CD4-positive, alpha-beta T cell treated with Interleukin-4 for 4 hours (primary cell): ENCODE measurements at places on chromosomes 5 and 9.

DNA sequence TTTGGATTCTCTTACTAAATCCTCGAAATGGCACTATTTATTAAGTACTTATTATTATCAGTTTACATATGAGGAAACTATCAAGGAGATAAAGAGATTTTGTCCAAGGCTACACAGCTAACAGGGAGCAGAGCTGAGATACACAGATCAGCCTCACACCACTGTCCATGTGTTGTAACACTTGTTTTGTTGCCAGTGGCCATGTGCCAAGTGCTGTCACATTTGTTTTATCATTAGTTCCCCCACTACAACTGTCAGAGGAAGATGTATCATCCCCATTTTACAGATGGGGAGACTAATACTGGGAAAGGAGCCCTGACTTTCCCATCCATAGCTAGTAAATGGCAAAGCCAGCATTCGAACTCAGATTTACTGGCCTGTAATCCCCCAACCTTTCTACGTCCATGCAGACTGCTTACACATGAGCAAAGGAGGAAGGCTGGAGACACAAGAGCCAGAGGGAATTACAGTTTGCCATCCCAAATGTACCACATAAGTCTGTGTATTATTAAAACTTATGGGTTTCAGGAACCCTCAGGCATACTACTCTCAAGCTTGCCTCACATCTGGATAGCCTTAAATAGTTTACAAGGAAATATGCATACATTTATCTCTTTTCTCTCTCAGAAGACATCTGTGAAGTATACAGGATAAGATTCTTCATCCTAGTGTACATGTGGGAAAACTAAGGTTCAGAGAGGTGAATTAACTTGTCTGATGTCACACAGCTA is 25.1 kb downstream of the PAPPA start:
- no peak for DNase-seq

DNA sequence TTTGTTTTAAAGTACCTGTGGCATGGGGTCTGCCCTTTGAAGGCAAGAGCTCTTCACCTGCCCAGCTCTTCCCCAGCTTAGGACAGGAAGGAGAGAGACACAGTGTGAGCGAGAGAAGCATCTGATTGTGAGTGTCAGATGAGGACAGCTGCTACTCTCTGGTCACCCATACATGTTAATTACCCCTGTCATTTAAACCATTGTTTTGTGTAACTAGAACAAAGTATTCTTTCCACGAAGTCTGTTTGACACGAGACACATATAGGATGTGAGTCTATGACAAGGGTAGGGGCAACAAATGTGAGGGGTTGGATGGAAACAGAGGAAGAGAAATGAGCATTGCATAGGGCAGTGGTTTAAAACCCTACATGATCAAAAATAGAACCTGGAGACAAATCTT is 3.0 kb upstream of the CD274 start:
- no peak for DNase-seq

DNA sequence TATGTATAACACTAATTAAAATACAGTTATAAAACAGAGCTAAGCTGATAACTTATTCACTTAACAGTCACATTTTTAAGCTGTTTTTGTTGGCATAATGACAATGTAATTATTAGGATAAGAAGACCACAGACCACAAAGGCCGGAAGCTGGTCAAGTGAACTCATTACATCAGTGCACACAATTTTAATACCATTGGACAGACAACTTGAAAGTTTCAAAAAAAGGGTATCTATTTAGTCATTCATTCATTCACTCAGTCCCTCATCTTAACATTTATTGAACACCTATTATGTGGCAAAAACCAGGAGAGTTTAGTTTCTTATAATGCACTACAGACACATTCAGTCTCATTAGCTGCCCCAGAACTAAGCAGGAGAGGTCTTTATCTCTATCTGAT is 11.6 kb downstream of the ERP44 start:
- DNase-seq = peak; percentile 52

DNA sequence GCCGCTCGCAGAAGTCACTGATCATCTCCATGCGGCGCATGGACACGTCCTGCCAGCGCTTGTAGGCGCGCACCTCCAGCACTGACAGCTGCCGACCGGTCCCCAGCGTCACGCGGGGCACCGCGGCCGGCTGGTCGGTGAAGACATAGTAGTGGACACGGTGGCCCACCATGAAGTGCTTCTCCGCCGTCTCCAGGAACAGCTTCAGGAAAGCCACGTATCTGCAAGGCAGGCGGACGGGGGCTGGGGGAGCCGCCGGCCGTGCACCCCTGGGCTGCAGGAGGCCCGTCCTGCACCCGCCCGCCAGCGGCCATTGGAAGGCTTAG is 18.9 kb downstream of the ABO start:
- DNase-seq = no peak

DNA sequence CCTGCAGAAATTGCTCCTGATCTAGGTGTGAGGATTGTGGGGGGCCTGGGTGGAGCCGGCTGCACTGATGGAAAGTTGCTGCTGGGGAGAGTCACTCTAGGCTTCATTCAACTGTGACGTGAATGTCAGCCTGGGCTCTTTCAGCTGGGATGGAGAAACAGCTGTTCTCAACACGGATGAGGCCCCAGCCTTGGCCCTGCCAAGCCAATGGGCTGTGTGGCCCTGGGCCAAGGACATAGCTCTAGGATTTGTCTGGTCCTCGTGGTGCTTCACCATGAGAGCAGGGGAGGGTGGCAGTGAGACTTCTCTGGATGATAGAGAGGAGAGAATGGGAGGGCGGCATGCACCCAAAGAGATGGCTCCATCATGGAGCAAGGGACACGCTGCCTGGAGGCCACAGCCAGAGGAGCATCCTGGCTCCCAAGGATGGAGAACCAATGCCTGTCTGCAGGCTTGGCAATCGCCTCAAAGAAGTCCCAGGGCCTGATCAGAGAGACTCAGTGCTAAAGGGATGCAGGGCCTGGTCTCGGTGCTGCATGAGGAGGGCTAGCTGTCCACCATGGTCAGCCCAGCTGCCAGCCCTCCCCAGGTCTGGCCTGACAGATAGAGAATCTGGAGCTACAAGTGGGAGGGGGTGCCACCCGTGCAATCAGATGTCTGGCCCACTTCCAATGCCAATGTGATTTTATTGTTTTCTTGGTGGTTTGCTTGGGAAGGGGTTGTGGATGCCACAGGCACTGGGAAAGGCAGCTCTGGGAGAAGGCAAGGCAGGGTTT is 141.0 kb downstream of the GADD45G start:
- DNase-seq = no peak

GRCh38 chr9:111149018-111149759 is 110.9 kb upstream of the LPAR1 start:
- DNase-seq = no peak

DNA sequence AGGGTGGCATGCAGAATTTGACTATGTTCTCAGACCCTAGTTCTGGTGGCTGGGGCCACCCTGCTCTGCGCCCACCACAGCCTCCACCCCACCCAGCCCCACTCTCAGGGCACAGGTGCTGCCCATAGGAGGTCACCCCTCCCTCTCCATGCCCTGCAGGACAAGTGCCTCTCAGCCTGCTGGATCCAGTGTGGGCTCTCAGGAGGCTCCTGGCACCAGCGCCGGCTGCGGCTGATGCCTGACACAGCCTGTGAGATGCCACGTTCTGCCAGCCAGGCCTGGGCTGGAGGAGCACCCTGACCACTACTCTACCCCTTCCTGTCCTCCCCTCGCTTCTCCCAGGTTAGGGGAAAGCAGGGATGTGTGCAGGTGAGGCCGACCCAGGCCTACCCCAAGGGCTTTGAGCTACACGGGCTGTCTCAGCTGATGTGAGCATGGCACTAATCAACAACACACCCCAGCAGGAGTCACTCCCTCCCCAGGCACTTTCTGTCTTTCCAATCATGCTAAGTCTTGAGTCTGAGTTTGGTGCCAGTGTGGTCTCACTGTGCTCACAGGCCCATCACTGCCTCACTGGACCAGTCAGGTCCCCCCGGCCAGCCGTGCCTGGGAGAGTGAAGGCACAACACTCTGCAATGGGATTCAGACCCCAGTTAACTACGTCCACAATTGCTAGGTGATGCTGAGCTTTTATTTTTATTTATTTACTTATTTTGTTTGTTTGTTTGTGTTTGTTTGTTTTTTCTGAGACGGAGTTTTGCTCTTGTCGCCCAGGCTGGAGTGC is 12.1 kb upstream of the BARX1 start:
- no peak for DNase-seq

GRCh38 chr5:77258652-77259051 is 48.2 kb downstream of the PDE8B start:
- no peak for DNase-seq

GRCh38 chr9:22158927-22159346 is 149.8 kb upstream of the CDKN2B start:
- no peak for DNase-seq

DNA sequence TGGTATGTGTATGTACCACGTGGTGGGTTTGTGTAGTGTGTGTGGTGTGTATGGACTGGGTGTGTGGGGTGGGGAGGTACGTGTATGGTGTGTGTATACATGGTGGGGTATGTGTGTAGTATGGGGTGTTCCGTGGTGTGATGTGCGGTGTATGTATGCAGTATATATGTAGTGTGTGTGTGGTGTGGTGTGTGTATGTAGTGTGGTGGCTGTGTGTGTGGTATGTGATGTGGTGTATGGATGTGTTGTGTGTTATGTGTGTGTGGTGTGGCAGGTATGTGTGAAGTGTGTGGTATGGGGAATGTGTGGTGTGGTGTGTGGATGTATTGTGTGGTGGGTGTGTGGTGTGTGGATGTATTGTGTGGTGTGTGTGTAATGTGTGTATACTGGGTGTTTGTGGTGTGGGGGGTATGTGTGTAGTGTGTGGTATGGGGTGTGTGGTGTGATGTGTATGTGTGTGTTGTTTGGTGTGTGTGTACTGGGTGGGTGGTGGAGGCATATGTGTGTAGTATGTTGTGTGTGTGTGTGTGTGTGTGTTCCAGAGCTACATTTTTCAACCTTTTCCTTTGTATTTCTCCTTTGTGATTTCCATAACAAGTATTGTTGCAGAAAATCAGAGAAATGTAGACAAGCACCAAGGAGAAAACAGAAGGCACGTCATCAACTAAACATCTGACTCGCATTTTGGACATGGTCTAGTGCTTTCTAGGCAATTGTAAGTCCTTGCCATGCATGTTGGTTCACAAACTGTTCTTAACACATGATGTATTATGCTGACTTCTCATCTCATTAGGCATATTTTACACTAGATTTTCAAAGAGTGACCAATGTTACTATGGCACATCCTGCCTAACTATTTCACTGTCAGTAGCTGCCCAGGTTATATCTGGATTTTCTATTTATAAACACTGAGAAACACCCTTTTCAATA is 13.2 kb downstream of the SEMA4D start:
- no peak for DNase-seq

- DNase-seq = no peak
These were observed 18.9 kb upstream of the PDCD6 start for GRCh38 chr5:252546-252945.

GRCh38 chr9:101567725-101568350 is 26.9 kb downstream of the PPP3R2 start:
- DNase-seq = no peak

GRCh38 chr5:154721481-154722058 is 33.6 kb upstream of the LARP1 start:
- DNase-seq = no peak

DNA sequence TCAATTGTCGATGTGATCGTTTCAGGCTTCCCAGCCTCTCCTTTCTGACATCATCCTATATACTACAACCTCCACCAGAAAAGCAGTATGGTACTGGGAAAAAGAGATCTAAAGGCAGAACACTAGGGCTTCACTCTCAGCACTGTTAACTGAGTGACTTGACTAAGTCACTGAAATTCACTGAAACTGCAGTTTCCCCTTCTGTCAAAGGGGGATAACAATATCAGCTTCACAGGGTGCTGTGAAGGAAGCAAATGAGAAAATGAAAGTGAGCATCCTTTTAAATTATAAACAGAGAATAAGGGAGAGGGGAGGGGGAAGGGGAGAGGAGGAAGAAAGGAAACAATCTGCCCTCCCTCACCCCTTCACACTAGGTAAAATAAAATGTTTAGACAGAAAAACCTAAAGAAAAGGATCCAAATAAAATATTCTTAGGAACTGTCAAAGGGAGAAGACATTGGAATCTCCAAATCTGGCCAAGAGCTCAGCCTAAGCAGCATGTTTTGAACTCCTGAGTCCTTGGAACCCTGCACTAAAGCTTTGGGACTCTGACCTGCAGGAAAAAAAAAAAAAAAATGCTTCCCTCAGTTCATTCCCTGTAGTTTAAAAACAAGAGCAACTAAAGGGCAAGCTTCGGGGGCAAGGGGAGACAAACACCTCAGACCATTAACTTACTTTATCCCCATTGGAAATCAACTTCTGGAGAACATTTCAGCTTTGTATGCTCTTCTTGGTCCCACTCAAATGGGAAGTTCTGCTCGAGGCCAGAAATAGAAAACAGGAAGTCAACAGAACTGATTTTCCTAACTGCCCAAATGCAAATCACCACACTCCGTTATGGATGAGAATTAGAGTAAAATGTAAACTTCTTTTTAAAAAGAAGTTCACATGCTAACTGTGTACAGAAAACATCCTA is 178.3 kb downstream of the DEPDC1B start:
- DNase-seq = peak; percentile 10

DNA sequence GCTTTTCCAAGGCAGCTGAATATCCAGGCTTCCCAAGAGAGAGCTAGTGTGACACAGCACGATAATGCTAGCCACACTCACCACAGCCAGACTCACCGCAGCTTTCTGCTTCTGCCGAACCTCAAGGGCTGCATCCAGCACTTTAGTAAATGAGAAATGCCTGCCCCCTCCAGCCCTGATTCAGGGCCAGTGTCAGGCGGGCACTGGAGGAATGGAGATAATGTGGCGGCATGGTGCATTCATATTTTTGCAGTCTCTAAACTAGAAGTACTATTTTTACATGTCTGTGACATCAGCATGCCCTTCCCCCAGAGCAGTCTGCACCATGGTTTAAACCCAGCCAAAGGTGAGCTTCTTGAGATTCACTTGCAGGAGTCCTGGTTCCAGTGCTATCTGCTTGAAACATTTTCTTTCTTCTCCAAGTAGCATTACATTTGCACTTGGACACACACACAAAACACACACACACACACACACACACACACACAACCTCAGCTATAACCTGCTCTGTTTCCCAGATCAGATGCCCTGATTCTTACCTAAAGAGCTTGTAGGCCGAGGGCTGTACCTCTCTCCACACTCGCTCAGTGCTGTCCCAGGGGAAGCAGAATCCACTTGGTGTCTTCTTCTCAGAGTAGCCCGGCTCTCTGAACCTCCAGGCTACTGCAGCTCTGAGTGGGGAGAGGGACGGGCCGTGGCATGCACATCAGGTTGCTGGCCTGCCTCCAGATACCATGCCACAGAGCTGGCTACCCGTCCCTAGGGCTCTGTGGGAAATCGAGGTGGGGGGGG is at the start of gene FGF1:
Gene FGF1, minus strand, starts transcription at position 673 of the 792 bp plus-strand sequence. CDS start 71,963 bp downstream, outside the sequence.
- no peak for DNase-seq

DNA sequence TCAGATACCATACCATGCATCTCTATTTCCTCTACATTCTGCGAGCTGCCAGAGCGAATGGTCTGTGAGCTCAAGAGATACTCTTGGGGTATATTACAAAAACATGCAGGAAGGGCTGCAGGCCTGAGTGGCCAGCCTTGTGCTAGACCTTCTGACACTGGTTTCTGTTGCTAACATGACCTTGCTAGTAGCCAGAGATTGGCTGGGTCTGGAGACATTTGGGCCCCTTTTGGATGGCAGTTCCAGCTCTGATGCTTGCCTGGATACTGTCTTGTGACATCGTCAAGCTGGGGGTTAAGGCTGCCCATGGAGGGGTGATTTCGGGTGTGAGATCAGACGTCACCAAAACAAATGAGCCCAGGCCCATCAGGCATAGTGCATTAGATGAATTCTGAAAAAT is 56.1 kb upstream of the FSTL4 start:
- no peak for DNase-seq

GRCh38 chr9:125972012-125972729 is 225.0 kb downstream of the PBX3 start:
- no peak for DNase-seq
